ENCODE measurements at places on chromosomes 13 and 19.

- DNase-seq: no peak
Observed at GRCh38 chr19:54403054-54403453, 12.2 kb upstream of the TTYH1 start.

DNA sequence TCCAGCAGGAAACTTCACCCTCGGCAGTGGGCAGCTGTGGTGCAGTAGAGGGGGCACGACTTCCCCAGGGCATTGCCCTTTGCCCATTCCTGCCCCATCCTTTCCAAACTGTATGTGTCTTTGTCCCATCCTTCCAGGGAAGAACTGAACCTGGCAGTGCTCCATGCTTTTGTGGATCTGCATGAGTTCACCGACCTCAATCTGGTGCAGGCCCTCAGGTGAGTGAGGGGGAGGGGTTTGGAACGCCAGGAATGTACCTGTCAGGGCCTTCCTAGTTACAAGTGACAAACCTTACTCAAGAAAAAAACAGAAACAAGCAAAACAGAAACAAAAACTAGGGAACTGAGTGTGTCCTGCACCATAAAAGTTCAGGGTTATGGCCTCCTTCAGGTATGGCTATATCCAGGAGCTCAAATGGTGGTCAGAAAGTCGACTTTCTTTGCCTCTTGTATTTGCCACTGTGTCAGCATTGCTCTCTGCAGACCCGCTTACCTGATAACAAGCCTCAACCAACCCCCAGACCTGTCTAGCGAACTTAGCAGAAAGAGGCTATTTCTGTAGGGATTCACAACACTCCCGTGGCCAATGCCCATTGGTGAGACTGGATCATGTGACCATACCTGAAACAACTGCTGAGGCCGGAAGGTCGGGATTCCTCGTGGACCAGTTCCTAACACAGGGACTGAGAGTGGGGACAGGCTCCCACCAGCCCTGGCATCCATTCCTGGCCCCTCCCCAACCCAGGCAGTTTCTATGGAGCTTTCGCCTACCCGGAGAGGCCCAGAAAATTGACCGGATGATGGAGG lies 4.2 kb downstream of the CYTH2 start:
- no peak for DNase-seq

DNA sequence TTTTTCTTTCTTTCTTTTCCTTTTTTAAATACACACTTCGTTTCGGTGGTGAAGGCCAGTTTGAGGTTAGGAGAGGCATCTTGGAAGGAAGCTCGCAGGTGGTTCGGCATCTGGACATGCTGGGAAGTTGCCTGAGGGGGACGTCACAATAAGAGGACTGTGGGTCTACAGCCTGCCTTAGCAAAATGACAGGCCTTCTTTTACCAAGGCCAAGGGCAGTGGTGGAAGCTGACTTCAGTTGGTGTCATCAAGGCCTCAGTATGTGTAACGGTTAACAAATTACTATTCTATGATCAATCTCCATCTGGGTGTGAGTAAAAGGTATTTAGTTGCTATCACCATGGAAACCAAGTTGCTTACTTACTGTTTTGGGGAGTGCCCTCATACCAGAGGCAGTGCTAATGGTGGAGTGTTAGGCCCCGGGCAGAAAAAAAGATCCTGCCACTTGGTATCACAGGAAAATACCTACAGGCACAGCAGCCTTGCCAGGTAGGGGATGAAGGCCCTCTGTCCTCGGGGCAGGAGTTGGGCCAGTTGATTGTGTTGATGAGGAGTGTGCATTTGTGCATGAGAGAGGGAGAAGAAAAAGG lies 10.3 kb downstream of the ACTN4 start:
- no peak for DNase-seq

GRCh38 chr13:33872005-33872351 lies 54.0 kb downstream of the RFC3 start:
- no peak for DNase-seq

DNA sequence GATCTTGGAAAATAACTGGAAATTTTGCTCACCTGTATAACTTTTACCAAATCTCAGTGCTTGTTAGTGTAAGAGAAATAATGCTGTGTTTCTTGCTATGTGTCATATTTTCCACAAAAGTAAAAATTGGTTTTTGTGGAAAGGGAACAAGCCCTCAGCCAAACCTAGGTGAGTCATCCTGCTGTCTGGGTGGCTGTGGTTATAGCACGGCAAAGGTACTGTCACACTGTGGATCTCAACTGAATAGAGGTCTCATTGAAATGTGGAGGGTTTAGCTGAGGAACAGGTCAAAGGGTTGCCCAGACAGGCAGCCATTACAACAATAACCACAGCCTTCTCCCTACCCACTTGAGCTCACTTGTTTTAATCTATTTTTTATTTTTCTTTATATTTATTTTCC lies 338.8 kb upstream of the DACH1 start:
- no peak for DNase-seq

DNA sequence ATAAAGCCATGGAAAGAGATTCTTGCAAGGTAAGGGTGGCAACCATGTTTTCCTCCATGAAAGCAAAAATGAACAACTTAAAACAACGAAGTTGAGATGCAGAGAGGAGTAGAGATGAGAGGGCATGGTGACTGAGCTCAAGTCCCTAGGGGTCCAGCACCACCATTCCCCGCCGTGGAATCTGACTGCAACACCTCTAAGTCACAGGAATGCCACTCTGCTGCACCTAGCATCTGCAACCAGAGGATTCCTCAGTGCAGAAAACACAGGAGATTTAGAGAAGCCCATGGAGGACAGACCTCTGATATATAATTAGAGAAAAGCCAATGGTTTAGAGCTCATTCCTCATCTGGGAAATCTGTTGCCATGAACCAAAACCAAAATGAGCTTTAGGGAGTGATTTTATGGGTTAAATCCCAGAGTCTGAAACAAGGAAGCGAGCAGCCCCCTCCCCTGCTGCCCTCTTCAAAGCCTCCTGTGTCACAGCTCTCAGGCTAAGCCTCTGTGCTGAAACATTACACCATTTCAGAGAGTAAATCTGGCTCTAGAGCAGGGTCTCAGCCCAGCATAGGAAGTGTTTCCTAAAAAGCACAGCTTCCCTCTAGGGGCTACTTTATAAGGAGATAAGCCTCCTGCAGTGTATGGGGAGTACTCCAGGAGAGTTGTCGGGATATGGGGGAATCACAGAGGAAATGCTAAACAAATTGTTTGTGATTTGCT lies 1043.6 kb downstream of the UQCRFS1 start:
- DNase-seq: no peak

DNA sequence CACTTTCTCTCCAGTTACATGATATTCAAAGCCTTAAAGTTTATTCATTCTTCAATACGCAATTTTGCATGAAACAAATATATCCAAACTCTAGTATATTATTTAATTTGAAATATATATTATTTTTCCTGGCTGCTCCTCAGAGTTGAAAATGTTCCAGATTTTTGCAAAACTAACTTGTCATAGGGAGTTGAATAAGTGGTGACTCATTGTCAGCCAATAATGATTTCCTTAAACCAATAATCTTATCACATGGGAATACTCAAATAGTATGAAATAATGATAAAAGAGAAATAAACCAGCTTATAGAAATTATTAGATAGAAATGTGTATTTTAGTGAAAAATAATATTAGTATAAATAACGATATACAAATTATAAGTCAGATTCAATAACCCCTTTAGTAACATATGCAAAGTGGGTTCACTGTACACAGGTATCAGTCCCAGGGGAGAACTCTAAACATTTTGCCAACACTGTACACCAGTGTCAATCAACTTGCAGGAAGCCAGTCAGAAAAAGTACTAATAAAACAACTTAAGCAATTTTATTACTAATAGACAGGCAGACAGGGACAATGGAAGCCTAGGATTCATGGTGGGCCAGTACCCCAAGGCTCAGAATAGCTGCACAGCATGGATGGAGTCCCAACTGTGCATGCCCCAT lies 222.6 kb upstream of the KLHL1 start:
- no peak for DNase-seq

DNA sequence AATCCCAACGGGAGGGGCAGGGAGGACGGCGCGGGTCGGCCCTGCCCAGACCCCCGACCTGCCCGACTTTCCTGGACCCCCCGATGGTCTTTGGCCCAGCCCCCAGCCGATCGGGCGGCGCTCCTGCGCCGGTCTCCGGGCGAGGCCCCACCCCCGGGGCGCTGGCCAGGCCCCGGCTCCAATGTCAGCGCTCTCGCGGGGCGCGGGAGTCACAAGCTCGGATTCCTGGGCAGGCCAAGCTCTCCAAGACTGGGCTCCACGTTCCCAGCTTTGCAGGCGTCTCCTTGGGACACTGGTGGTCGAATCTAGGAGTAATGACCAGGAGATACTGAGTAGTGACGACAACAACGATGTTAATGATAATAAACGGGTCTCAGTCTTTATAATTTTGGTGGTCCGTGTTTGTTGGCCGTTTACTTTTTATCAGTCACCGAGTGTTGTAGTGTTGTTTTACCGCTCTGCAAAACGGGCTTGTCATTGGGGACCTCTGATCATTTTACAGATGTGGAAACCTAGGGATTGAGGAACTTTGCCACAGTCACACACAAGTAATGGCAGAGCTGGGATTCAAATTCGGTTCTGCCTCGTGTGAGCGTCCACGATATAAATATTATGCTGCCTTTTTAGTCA lies 545 bp downstream of the RAD23A start:
- no peak for DNase-seq

DNA sequence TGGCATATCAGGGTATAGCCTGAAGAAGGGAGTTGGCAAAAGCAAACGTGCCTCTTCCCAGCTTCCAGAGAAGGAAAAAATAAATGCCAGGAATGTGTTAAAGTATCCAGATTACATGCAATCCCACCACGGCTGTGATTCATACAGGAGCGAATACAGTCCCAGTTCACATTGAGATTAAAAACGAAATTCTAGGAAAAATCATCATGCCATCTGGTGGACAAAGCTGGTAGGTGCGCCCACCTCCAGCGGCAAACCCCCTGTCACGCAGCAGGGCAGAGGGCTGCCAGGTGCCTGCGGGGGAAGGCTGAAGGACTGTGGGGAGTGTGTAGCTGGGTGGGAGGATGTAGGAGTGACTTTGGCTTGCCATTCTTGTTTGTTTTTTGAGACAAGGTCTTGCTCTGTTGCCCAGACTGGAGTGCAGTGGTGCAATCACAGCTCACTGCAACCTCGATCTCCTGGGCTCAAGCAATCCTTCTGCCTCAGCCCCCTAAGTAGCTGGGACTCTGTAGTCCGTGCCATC lies 6.4 kb upstream of the DMWD start:
- no peak for DNase-seq

DNA sequence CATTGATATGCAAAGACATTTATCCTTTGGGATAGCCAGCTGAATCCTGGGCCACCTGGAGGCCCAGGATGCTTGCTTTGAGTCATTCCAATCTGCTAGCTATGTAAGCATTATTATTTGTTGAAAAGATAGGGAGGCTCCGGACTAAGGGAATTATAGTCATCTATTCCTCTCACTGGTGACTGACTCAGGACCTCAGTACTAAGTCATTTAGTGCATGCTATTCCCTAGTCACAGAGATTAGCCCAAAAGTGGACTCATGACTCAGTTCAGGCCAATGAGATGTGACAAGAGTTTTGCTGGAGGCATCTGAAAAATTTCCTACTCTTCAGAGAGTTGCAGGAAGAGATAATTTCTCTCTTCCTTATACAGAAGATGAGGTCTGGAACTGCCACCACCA lies 67.9 kb upstream of the ITM2B start:
- DNase-seq: no peak

DNA sequence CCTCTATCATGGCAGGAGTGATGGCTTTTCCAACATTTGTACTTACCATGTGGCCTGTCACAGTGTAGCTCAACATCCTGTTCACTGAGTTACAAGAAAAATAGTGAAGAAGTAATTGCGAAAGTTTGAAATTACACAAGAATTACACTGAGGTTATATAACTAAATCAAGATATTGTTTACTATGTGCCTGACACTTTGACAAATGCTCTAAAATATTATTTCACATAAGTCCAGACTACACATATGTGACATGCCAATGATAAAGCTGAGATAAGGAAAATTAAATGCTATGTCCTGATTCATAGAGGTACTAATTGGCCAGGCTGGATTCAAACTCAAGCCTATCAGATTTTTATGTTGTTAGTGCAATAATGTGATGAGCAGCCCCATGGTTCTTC lies 451.7 kb downstream of the PCDH9 start:
- DNase-seq: no peak

- DNase-seq: no peak
Observed at GRCh38 chr13:107202371-107203023, 634.6 kb upstream of the ARGLU1 start.

DNA sequence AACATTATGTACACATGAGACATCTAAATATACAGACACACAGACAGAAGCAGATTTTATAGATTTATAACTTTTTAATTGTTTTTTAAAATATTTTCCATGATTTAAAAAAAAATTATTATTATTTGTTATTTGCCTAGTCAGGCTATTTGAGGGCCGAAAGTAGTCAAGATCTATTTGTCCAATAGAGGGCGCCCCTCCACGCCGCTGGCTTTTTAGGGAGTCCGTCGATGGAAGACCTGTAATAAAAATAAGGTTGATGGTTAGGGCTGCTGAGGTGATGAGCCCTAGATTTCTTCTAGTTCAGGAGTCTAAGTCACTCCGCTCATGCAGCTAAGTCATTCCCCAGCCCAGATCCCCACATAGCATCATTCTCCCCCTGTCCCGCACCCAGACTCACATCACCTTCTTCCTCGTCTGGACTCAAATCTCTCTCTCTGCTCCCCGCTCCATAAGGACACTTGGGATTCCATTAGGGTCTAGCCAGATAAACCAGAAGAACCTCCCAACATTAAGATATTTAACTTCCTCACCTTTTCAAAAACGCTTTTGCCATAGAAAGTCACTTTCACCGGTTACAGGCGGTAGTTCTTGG lies 33.9 kb upstream of the CEACAM21 start:
- peak; percentile 56 for DNase-seq

Data from stimulated activated CD8-positive, alpha-beta memory T cell treated with anti-CD3 and anti-CD28 coated beads, Interleukin-15, amount 100 ng/mL, for 48 hours (primary cell).